Spinal cord (tissue), 10 donors: ENCODE measurements at places on chromosomes 5 and 9.

DNA sequence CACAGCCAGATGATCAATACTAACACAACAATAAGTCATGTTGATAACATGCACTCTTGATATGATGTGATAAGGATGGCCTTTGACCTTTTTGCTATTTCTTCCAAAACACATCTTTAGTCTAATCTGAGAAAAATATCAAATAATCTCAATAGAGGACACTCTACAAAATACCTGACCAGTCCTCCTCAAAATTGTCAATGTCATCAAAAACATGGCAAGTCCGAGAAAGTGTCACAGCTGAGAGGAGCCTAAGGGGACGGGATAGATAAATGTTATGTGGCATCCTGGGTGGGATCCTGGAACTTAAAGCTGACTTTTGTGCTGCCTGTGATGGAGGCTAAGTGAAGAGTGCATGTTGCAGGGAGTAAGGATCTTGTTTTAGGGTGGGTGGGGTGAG lies 699.6 kb upstream of the ADAMTS16 start:
- DNase-seq, result no peak

- no peak for DNase-seq
Observed at GRCh38 chr9:95053611-95054570, 263.6 kb downstream of the FANCC start.

DNA sequence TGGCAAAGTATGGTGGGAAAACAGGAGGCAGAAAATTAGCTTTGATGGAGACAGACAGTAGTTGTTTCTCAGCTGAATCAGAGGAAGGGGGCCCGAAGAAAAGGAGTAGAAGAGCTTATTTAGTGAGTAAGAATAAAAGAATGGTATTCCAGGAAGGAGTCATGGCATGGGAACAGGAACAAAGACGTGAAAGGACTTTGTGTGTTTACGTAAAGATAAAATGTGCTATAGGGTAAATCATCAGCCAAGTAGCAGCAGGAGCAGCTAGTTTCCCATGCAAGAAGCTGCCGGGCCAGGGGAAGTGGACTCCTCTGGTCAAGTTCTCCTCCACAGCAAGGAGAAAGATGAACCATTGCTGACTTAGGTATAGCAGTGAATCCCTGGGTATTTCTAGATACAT lies 454.5 kb downstream of the HINT1 start:
- DNase-seq, result no peak

DNA sequence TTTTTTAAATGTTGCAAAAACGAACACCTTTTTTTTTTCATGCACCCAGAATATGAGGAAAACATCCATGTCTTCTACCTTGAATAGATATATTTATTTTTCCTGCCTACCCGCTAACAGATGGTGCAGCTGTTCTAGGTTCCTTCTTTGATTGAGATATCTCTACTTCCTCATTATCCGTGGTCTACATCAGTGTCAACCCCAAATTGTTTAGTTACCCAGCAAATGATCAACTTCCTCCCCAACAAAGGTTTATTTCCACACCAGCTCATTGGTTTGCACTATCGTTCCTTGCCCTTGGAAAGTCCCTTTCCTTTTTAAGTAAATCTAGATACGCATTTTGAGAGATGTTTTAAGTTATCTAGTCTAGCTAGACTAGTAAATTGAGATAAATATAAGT lies 166.4 kb downstream of the PRR16 start:
- DNase-seq, result no peak

GRCh38 chr9:81855538-81855937 lies 72.7 kb upstream of the SPATA31D4 start:
- DNase-seq, result no peak

GRCh38 chr9:27382308-27382707 lies 85.4 kb upstream of the EQTN start:
- DNase-seq, result no peak

DNA sequence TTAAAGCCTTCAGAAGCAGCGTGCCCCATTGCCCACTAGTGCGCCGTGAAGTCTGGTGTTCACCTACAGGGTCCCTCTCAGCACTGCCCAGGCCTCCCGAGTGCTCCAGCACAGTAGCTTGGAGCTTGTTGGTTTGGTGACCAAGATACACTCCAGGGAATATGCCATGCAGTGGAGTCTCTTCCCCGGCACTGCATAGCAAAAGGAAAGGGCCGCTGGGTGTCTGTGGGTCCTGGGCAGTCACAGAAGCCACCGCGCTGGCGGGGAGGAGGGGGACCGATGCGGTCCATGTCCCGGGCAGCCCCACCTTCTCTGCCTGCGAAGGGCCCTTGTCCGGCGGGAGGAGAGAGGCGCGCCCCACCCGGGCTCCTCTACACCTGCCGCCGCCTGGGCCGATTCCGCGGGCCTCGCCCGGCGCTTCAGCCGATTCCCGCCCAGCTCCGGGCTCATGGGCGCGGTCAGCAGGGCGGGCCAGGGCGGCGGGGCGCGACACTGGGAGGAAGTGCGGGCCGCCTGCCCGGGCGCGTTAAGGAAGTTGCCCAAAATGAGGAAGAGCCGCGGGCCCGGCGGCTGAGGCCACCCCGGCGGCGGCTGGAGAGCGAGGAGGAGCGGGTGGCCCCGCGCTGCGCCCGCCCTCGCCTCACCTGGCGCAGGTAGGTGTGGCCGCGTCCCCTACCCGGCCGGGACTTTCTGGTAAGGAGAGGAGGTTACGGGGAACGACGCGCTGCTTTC lies at the start of gene SYK:
TSS of gene SYK (plus strand) at position 579 of the 732 bp plus-strand sequence. CDS start 42,080 bp downstream, outside the sequence.
- DNase-seq, result no peak

DNA sequence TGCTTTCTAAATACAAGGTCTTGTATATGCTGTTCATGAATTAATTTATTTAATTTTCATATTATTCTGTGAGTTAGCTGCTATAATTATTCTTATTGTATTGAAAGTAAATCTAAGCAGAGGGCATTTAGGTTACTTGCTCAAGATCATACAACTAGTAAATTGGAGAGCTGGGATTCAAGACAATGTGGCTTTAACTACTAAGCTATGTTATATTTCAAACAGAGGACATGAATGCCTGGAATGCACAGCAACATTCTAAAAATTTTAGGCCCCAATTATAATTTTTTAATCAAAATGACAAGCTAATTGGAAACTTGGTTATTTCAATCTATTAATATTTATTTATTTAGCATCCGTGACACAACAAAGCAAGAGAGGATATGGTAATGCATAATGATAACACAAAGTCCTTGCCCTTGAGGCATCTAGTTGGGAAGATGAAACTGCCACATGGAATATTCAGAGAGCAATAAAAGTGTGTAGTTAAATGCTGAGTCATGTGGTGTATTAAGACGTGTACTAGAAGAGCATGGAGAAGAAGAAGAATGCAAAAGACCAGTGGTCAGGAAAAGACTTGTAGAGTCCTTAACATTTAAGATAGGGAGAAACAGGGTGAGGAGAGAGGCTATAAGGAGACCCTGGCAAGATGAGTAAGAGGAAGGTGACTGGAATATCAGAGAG lies 24.4 kb downstream of the CTXN3 start:
- no peak for DNase-seq

- no peak for DNase-seq
Observed at GRCh38 chr5:104904561-104904960, 1342.0 kb upstream of the NUDT12 start.

- DNase-seq, result no peak
Observed at GRCh38 chr9:71490810-71491209, 277.5 kb downstream of the CEMIP2 start.

DNA sequence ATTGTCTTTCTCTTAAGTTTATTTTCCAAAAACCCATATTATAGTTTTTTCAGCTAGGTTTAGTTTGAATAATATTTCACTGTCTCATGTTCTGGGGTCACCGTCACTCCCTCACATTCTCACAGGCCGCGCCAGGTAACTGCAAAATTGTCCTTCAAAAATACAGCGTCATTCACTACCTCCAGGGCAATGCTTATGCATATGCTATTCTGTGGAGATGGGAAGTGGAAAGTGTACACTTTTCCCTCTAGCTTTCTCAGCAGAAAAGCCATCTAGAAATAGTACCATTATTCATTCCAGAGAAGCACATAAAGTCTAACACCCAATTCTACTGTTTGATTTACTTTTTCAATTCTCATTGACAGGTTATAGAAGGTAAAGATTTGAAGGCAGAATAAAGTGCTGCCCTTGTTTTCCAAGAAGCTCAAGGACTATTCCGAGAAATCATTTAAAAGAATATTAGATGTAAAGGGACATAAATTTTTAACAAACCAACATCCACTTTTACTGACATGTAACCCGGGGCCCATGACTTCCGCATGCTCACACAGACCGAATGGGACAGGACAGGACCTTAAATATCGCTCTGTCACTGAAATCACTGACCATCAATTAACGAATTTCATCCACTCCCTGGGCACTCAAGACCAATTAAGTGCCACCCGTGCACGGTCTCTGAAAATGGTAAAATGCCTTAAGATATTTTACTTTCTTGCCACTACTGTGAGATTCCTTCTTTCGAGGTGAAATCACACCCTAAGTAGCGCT lies 720 bp downstream of the NUDT12 start:
- peak; percentile 6 for DNase-seq

DNA sequence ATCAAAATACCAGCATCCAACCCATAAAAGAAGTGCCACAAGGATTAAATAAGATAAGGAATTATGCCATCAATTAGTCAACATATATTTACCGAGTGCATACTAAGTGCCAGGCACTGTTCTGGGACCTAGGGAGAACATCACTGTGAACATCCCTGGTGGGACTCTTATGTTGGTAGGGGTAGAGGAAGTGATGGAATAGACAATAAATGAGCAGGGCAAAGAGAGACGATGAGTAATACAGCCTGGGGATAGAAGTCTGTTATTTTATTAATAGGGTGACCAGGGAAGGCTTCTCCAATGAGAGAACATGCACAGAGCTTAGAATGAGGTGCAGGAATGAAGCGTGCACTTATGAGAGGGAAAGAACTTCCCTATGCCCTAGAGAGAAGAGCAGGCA lies 47.4 kb upstream of the VLDLR start:
- no peak for DNase-seq

GRCh38 chr9:130689937-130690700 lies 3.5 kb upstream of the EXOSC2 start:
- peak; percentile 80 for DNase-seq

DNA sequence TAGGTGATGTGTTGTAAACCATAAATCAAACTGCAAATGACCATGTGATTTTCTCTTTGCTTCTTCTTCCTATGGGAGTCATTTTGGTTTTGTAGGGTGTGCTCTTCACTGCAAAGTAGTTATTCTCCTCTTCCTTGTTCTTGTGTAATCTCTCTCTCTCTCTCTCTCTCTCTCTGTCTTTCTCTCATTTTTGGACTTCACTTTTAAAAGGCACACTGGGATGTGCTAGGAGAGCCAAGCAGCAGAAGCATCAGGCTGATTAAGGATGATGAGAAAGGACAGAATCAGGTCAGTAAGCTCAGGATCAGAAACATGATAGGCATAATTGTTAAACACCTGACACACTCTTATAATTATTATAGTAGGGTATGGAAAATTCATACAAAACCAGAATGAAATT lies 505.3 kb upstream of the ZNF608 start:
- no peak for DNase-seq

DNA sequence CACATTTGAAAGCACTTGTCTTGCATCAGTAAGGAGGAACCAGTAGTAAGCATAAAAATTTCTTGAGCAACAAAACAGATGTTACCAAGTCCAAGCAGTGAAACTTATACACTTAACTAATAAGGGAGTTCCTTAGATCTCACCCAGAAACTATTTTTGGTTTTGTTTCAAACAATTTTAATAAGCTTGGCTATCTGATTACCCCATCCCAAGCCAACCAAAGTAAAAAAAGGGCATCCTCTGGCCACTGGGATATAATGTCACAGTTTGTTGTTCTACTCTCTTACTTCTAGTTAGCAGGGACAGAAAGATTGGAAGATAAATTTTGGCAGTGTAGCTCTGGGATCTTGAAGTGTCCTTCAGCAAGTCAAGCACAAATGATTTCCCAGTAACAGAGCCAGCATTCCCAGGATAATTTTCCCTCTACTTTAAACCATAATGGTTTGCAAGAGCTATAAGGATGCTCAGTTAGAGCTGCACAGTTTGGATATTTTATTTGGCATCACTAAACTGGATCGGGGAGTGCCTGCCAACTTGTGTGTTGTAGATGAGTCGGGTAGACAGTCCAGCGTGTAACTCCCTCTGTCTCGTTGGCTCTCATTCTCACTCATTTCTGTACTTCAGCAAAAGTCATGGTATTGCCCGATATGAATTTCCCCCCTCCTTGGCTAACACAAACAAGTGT lies 161.9 kb upstream of the HMHB1 start:
- peak; percentile 38 for DNase-seq

- no peak for DNase-seq
Observed at GRCh38 chr5:96283589-96283988, 149.5 kb downstream of the PCSK1 start.

DNA sequence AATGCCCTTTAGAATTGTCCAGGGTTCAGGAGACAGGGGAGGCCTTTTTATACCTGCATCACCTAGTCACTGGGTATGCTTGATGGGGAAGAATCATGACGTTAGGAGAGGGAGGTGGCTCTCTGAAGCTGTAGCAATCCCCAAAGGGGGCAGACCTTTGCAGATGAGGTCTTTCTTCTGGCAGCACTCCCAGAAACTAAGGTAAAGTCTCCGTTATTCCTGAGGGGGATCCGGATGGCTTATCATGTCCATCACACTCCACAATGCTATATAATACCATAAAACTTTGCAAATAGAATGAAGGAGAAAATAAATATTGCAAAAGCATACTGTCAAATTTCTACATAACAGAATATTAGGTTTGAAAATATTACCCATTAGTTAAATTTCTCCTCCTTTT lies 21.5 kb upstream of the CAST start:
- no peak for DNase-seq

- DNase-seq, result no peak
Observed at GRCh38 chr9:111179577-111179976, 141.3 kb upstream of the LPAR1 start.

- DNase-seq, result no peak
Observed at GRCh38 chr5:157900644-157901043, 41.7 kb upstream of the CLINT1 start.

- no peak for DNase-seq
Observed at GRCh38 chr9:23764219-23764618, 61.8 kb downstream of the ELAVL2 start.

- no peak for DNase-seq
Observed at GRCh38 chr5:107769519-107769918, 98.8 kb upstream of the EFNA5 start.
